ENCODE measurements at places on chromosomes 3 and 15.
A peak's percentile ranks its signal among the peaks of the same experiment; 100 is the strongest.

DNA sequence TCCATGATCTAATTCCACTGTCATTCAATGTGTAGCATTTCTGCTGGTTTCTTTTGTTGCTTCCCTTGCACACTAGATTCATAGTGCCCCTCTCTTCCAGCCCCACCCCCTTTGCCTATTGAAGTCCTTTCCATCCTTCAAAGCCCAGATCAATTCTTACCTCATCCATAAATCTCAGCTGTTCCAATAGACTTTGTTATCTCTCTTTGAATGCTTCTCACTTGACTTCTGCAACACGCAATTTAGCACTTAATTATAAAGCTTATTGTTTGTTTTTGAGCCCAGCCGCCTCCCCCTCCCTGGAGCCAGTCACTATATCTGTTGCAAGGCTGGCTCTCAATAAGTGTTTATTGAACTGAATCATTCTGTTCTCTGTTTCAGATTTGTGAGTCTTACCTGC lies 174.6 kb upstream of the TBL1XR1 start:
- DNase-seq = no peak

DNA sequence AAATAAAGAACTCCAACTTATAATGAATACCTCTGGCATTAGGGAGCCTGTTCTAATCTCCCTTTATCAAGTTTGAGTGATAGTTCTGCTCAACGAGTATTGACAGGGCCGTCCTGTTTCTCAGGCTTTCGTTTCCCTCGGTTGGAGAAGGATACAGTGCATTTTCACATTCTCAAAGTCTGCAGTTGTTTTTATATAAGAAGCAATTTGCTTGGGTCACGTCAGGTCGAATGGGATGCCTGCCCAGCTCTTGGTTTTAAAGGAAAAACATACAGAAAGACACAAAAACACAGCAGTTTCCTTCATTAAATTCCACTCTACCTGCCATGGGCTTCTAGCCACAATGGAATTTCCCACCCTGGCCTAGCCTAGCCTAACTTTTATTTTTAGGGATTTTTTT lies 366.3 kb downstream of the TIGIT start:
- DNase-seq = peak; percentile 20

DNA sequence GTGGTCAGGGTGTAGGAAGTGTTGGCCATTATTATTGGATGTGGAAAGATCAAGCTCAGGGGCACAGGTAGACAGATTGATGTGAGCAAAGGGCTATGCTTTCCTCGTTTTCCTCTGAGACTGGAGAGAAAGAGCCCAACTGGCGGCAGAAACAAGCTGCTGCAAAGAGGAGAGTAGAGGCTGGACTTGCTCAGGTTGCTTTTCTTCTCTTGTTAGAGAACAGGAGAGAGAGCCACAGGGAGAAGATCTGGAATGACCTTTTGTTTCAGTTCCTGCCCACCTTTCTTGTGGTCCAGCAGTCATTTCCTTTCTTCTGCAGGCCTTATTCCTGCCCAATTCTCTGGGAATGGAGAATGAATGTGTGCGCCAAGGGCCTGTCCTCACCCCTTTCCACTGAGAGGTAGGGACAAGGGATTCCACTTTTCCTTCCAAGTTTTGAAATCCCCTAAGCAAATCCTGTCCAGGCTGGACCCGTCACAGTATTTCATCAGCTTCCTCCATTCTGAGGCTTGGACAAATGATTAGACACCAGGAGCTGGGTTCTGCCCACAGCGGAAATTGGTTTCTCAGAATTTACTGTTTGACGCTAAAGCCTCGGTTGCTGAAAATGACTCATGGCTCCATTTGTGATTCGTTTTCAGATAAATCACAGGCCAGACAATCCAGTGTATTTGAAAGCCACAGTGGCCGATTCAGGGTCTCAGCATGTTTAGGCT lies 16.1 kb downstream of the ZNF80 start:
- peak; percentile 74 for DNase-seq

DNA sequence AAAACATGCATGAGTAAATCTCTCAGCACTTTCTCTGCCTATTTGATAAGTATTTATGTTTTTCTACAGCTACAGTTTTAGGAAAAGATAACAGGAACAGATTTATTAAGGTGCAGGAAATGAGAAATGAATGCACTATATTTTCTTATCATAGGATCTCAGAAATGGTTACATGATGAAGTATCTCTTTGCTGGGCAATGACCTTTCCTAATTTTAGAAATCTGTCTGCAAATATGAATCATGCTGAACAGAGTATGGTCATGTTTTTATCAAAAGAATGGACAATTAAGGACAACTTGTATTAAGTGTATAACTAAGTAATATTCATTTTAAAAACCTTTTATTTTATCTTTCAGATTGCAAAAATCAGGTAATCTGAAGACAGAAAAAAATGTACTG lies 53.8 kb upstream of the SPPL2A start:
- no peak for DNase-seq

- no peak for DNase-seq
Measured at GRCh38 chr3:176780766-176781165, 416.5 kb downstream of the TBL1XR1 start.

- peak; percentile 80 for DNase-seq
Measured at GRCh38 chr3:69085168-69085832, 563 bp downstream of the ARL6IP5 start.

- no peak for DNase-seq
Measured at GRCh38 chr3:129769616-129770015, 123.9 kb downstream of the TMCC1 start.

DNA sequence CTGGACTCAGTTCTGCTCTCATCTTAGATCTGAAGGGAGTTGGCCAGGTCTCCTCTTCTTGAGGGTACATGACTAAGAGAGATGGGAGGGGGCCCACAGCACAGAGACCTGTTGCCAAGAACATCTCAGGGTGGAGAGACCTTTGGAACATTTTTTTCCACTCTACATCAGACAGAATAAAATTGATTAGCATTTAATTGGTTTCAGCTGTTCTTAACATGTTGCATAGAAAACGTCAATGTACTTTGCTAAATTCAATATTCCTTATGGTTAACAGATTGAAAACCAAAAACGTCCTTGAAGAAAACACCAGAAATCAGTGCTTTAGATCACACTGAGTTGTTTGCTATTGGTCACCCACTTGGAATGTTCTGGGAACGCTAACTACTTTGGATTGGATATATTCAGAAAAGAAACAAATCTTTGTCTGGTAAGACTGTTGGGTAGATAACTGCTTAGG lies 36.4 kb upstream of the FSTL1 start:
- no peak for DNase-seq

DNA sequence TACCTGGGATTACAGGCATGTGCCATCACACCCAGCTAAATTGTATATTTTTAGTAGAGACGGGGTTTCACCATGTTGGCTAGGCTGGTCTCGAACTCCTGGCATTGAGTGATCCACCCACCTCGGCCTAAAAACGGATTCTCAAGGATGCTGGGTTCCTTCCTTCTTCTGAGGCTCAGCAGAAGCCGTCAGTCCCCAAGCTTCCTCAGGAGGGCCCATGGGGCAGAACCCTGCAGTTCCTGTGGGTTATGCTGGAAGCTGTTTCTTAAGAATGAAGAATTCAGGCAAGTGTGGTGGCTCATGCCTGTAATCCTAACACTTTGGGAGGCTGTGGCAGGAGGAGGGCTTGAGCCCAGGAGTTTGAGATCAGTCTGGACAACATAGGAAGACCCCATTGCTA lies 29.0 kb upstream of the ZNF710 start:
- peak; percentile 54 for DNase-seq

DNA sequence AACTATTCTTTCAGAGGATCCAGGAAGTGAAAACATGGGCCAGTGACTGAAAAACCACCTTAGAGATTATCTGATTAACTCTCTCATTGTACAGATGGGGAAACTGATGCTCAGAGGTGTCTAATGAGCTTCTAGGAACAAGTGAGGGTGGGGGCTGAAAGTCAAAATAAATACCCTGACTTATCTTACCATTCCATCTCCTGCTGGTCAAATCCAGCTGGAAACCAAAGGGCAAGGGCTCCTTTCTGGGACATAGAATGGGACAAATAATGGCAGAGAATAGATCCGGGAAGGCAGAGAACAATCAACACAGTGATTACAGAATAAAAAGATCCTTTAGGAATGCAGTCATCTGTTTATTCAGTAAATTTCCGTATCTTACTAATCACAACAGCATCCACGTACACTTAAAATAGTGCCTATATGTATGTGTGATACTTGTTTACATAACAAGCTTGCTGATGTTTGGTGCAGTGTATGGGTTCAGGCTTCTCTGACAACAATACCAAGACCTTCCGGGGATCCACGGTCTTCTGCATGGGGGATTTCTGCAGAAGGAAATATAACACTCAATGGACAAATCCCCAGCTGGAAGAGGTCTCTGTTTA lies 173.2 kb downstream of the THSD4 start:
- DNase-seq = no peak

DNA sequence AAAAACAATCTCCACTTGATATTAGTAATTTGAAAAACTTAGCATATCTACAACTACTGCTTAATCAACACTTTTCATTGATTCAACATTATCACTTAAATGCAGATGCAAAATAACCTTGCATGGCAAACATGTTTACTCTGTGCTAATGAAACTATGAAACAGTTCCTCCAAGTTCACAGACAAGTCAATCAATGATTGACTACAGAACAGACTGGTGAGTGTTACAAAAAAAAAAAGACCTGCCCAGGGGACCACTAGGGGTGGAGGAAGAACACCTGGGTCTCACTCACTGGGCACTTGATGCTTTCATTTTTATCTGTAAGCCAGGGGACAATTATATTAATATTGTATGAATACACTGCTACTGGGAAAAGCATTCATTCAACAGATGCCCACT lies 4.3 kb upstream of the NR2C2 start:
- no peak for DNase-seq

DNA sequence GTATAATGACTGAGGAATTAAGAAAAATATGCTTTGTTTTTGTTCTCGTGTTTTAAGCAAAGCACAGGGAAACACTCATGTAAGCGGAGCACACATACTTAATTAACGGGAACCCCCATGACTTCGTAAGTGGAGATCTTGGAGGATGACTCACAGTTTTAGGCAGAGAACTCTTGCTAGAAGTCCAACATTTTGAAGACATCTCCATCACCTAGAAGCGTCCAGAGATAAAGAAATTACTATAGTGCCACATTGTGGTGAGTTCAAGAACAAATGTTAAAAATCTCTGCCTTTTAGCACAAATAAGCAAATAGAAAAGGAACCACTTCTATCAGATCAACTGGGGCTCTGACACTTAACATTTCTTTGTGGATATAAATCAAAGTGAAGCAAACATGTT lies 194.1 kb upstream of the ARHGEF26 start:
- no peak for DNase-seq

DNA sequence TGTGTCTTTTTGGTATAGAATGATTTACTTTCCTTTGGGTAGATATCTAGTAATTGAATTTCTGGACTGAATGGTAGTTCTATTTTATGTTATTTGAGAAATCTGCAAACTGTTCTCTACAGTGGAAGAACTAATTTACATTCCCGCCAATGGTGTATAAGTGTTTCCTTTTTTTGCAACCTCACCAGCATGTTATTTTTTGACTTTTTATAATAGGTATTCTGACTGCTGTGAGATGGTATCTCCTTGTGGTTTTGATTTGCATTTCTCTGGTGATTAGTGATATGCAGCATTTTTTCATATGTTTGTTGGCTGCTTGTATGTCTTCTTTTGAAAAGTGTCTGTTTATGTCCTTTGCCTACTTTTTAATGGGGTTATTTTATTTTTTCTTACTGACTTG lies 607.2 kb downstream of the OTOL1 start:
- no peak for DNase-seq

DNA sequence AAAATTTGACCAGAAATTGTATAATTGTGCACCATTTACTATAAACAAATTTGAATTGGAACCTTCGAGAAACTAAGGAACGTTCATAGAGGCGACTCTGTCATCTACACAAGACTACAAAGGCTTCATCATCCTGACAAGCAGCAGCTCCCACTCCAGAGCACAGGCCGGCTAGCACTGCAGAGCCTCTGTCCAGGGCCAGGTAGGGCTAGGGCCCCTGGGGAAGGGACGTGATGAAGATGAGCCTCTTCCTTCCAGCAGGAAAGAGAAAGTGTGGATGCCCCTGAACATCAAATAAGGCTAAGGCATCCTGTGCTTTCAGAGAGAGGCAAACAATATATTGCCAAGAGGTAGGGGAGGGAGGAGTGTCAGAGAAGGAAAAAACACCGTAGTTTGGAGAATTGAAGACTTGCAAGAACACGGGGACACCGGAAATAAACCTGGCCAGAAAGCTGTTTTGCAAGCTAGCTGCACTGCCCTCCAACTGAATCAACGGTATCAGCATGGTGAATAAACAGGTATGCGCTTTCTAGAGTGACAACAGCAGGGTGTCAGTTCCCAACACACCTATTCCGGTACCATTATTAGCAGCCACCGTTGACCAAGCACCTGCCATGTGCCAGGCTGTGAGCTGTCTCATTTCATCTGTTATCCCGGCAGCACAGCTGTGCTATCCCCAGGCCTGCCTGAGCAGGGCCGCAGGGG lies 12.4 kb downstream of the XXYLT1 start:
- peak; percentile 58 for DNase-seq

DNA sequence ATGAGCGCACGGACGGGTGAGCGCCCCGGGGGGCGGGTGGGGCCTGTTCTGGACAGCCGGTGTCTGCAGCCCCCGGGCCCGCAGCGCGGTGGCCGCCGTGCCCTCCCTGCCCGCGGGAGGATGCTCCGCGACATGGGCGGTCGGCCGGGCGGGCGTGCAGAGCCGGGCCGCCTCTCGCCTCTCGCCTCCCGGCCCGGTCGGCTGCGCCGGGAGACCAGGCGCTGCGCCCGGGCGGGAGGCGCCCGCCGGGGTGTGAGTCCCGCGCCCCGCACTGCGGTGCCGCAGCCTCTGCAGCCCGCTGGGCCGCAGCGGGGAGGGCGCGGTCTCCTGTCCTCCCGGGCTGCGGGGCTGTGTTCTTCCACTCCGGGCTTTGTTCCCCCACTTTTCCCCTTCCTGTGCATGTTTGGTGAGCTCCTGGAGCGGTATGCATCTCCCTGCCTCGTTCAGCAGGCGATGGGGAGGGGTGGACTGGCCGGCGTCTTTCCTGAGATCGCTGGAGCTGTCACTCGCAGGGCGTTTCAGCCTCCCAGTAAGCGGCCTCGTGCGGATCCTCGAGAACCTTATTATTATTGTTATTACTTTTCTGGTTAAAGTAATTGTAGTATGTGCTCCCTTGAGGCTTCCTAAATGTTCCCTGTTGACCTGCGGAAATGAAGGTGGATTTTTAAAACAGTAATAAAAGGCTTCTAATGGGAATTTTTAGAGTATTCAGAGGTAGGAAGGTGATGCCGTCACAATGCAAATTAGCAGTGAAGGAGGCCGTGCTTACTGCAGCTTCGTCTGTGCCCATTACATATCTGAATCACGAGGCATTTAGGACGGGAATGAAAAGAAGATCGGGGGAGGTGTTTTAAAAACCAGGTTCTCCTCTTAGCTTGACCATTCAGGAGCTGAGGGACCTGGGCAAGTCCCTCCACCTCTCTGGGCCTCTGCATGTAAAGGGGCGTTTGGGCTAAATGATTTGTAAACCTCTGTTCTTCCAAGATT lies 593 bp downstream of the TMOD2 start:
- peak; percentile 66 for DNase-seq

DNA sequence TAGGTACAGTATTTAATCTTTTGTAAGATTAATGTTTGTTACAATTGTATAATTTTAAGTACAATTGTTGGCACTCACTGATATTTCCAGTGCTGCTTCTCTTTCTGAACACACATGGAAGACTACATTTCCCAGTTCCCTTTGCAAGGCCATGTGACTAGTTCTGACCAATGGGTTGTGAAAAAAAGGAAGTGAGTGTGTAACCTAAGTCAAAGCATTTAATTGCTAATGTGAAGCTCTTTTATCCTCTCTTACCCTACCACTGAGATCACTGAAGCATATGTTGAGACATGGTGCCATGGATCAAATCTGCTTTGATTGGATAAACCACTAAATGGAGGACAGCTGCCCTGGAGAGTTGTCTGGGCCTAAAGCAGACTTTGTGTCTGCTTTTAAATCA lies 83.9 kb upstream of the PLXND1 start:
- no peak for DNase-seq

All from right cardiac atrium (tissue), 5 donors.